Amygdala (tissue), 56 donors: ENCODE measurements at places on chromosomes 16 and 17.
A peak's percentile ranks its signal among the peaks of the same experiment; 100 is the strongest.

DNA sequence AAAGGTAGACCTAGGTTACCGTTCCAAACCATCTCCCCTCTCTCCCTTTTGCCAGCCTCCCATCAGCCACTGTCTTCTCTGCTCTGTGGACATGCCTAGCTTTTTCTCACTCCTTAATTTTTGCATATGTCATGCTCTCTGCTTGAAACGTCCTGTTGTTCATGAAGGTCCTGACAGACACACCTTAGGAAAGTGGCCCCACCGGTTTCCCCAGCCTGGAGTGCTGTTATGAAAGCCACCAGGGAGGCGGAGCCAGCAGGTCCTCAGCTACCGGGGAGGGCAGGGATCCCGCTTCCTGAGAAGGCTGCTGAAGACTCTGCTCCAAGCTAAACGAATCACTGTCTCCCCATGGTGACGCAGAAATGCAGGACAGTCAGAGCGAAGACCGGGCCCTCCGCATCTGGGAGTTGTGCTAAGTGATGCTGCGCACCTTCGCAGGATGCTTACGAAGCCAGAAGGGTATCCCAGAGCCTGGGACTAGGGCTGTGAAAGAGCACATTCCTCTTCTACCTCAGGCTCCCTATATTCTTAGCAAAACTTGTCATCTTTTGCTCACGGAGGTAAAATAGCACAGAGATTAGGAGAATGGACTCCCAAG, 2.3 kb upstream of the SLC16A11 start:
- DNase-seq = peak; percentile 19

DNA sequence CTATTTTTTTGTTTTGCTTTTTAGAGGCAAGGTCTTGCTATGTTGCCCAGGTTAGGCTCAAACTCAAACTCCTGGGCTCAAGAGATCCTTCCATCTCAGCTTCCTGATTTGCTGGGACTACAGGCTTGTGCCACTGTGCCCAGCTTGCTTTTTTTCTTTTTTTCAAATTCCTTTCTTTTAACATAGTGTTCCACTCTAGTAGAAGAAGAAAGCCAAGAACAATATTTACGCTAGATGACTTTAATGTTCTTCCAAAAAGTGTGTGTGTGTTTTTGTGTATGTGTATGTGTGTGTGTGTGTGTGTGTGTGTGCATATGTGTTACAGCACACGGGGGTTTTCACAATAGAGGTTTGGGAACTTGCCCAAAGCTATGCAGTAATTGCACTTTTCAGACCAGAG, 10.7 kb upstream of the UMOD start:
- no peak for DNase-seq

DNA sequence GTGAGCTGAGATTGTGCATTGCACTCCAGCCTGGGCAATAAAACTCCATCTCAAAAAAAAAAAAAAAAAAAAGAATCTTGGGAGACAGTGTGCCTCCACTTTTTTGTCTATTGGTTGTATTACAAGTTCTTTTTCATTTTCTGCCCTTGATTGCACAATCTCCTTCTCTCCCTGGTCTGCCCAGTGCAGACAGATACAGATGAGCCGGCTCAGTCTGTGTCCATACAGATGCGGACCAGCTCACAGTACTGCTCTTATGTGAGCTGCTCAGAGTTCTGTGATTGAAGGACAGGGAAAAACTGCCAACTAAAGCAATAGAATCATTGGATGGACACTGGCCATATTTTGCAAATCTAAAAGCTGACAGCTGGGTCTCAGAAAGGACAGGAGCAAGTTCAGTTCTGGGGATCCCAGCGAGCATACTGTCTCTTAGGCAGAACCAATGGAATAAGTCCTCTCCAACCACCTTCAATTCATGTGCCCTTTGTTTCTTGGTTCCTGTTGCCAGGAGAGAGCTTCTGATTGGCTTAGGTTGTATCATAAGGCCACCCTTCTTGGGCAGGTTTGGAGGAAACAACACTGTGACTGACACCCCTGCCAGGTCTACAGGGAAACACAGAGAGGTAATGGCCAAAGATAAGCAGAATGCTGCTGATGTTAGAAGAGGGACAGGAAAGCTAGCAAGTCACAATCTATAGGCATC, 495.6 kb upstream of the HSBP1 start:
- DNase-seq = no peak

DNA sequence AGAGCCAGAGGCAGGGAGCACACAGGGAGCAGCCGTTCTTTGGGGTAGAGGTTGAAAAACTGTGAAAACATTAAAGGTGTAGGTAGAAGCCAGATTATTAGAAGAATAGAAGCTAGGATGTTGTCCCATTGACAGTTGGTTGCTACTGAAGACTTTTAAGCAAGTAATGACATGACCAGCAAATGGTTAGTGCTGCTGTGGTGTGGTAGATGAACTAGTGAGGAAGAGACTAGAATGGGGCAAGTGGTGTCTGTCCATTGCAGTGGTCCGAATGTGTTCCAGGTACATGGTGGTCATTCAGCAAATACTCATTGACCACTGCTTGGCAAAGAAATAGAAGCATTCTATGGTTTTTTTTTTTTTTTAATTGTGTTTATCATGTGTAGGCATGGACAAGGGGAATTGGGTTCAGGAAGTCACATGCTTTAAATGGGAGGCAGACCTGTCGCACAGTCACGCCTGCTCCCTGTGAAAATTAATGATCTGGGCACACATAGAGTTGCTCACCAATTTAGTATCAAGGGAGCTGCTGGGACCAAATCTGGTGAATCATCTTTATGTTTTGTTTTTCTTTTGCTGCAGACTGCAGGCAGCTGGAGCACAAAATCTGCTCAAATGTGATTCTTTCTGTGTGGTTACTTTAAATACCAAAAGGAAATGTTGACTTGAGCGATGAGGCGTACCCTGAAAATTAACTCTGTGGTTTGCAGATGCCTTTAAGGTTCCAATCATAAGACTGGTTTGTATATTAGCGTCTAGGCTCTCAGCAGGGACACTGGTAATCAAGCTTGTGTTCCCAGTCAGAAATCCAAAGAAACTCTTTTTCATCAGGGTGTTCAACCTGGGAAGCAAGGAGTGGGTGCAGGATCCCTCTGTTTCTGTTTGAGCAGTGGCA, 30.7 kb downstream of the YPEL2 start:
- no peak for DNase-seq

DNA sequence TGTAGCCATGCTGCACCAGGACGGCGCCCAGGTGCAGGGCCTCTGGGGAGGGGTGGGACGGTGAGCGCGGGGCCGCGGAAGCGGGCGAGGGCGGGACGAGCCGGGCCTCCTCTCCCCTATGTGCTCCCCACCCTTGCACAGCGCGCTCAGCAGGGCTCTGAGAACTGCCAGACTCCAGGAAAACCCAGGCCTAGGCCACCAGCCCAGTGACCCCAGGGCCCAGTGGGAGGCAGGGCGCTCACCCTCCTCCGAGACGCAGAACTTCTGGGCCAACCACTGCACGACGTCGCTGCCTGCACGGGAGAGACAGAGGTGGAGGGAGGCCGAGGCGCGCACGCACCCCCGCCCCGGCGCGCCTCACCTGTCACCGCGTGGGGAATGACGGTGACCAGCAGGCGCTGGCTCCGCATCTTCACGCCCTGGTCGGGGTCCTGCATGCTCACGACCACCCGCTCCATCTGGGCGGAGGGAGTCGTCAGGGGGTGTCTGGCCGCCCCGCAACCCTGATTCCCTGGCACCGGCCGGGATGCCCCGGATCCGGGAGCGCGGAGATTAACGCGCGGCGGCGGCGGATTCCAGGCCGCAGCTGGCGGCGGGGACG, 603 bp downstream of the RGS11 start:
- no peak for DNase-seq

DNA sequence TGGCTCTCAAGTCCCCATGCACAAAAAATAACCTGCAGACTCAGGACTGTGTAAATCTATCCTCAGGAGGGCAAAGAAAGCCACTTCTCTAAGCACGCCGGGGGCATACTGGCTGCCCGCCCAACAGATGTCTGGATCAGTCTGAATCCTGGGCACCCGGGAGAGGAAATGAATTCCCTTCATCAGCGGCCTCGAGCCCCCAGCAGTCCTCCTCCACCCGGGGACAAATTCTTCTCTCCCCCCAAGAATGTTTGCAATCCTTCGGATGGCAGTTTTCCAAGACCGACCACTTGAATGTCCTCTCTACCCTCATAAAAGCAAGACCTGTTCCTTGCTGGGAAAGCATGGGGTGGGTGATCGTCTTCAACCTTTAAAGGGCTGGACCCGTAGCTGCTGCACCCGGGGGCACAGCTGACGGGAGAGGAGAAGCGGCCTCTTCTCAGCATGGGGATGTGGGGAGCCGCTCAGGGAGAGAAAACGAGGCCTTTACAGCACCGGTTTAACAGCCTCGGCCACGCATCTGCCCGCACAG, 9.4 kb upstream of the MAP2K3 start:
- no peak for DNase-seq

- no peak for DNase-seq
Observed at GRCh38 chr16:1790261-1790610, 3.3 kb downstream of the IGFALS start.

GRCh38 chr16:1381612-1382406, 30.1 kb downstream of the GNPTG start:
- no peak for DNase-seq

GRCh38 chr17:1003972-1004768, 7.2 kb downstream of the TIMM22 start:
- DNase-seq = no peak

DNA sequence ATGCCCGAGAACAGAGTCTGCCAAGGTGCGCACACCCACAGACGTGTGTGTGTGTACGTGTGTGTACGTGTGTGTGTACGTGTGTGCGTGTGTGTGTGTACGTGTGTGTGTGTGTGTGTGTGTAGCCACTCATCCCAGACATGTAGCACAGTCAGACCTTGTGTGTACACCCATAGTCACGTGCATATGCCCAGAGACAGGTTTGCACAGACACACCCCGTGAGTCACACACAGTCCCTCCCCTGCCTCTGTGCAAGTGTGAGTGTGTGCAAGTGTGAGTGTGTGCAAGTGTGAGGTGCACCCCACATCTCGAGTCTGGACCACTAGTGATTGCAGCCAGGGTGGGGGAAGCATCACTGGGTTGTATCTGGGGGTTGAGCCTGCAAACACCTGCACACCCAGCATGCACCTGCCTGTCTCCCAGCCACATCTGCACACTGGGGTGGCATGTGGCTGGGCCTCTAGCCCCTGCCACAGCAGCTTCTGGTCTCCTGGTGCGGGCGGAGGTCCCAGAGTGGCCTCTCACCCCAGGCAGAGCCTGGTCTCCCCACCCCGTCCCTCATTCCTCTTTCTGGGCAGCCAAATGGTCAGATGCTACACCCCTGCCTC, 23.6 kb downstream of the BAHCC1 start:
- DNase-seq = no peak
